ENCODE measurements at places on chromosomes 6 and 20. TPM values are rescaled to one million over a fixed set of nuclear protein-coding genes. Genes with fewer than 3 reads are reported as not detected.

DNA sequence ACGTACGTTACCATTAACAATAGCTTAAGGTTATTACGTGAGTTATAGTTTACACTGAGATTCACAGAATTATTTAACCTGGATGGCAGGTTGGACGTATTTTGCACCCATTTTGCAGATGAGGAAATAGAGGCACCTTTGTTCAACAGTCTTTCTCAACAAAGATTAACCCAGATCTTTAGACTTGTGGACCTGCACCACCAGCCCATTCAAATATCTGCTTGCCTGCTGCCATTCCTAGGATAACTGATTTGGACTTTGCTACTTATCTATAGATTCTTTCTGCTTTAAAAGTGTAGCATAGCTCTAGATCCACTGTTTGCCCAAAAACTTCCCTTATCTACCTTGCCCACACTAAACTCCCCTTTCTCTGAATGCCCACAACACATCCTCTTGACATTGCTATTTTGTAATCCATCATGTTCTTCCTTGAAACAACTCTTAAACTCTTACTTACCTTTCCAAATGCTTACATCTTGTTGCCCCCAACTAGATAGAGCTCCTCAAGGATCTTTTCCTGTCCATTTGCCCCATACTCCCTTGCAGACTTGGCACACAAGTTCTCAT is 56.4 kb upstream of the TNFAIP3 start:
- peaks cover 3% of the 10 kb centered on the region for H3K36me3 ChIP-seq
- H3K27ac ChIP-seq, result peak overlapping the region; percentile 74
- peaks cover 31% of the 10 kb centered on the region for H3K4me1 ChIP-seq
- H3K27me3 ChIP-seq, result no peaks in the 10 kb centered on the region
- H3K4me3 ChIP-seq, result no peak overlapping the region

DNA sequence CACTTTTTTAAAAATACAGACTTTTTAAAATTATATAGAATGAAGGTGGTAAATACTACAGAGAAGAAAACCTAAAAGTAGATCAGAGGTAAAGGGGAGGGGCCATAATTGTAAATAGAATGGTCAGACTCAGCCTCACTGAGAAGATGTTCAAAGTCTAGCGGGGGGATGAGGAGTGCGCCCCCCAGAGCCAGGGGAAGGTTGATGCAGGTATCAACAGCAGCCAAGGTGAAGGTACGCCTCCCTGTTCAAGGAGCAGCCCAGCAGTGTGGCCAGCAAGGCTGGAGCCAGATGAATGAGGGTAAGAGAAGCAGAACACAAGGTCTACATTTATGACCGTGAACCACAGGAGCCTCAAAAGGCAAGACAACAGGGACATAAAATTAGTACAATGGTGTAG is 204.1 kb downstream of the PTPRT start:
- H3K27ac ChIP-seq, result no peak overlapping the region
- H3K36me3 ChIP-seq, result no peaks in the 10 kb centered on the region
- H3K27me3 ChIP-seq, result no peaks in the 10 kb centered on the region
- H3K4me1 ChIP-seq, result no peaks in the 10 kb centered on the region
- DNase-seq, result no peak

- DNase-seq, result no peak
- H3K27ac ChIP-seq, result no peak overlapping the region
- no peaks in the 10 kb centered on the region for H3K4me1 ChIP-seq
- no peak overlapping the region for H3K4me3 ChIP-seq
These were observed 38.5 kb downstream of the SOD2 start for GRCh38 chr6:159654483-159655098.

GRCh38 chr6:47727391-47727790 is 29.0 kb downstream of the ADGRF4 start:
- H3K27ac ChIP-seq, result no peak overlapping the region
- H3K4me3 ChIP-seq, result no peak overlapping the region
- H3K4me1 ChIP-seq, result no peaks in the 10 kb centered on the region

- no peaks in the 10 kb centered on the region for H3K36me3 ChIP-seq
- H3K27ac ChIP-seq, result no peak overlapping the region
- H3K4me3 ChIP-seq, result no peak overlapping the region
- peaks cover 5% of the 10 kb centered on the region for H3K4me1 ChIP-seq
These were observed 145.9 kb upstream of the FBXL4 start for GRCh38 chr6:99093456-99094190.

GRCh38 chr20:17721802-17722486 is 22.2 kb downstream of the BANF2 start:
- no peak overlapping the region for H3K4me3 ChIP-seq
- no peaks in the 10 kb centered on the region for H3K4me1 ChIP-seq
- H3K27me3 ChIP-seq, result peaks cover 7% of the 10 kb centered on the region
- H3K36me3 ChIP-seq, result no peaks in the 10 kb centered on the region
- H3K27ac ChIP-seq, result no peak overlapping the region

DNA sequence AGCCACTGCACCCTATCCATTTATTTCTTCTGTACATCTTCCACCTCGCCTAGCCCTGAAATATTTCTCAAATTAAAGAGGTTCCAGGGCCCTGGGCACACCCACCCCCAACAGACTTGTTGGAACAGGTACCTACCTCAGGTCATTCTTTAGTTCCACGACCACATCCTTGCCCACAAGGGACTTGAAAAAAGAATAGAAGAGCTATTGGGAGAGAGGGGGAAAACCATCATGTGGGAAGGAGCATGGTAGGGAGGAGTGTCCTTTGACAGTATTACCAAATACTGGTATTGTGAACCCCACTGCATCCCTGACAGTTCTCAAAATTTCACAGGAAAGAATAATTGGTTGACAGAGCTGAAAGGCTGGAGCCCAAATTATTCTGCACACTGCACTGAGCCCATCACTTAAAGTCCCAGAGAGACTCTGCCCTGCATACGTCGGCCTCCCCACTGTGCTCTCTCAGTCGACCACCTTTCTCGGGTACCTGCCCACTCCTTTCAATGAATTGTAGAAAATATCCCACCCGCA is 762 bp downstream of the LSM2 start:
- peaks cover 40% of the 10 kb centered on the region for H3K4me1 ChIP-seq
- H3K36me3 ChIP-seq, result peaks cover 39% of the 10 kb centered on the region
- DNase-seq, result no peak
- no peaks in the 10 kb centered on the region for H3K27me3 ChIP-seq

The BTN1A1 gene
- not detected for total RNA-seq

The SLC22A7 gene
- not detected for total RNA-seq

Measured in activated CD4-positive, alpha-beta memory T cell treated with anti-CD3 and anti-CD28 coated beads, Interleukin-2, amount 10 ng/mL, durations not matched to agents 7 days and 5 days (primary cell).